Glomerular endothelial cell (primary cell): ENCODE measurements at places on chromosomes 3 and 15. TPM values are rescaled to one million over a fixed set of nuclear protein-coding genes. Genes with fewer than 3 reads are reported as not detected.

DNA sequence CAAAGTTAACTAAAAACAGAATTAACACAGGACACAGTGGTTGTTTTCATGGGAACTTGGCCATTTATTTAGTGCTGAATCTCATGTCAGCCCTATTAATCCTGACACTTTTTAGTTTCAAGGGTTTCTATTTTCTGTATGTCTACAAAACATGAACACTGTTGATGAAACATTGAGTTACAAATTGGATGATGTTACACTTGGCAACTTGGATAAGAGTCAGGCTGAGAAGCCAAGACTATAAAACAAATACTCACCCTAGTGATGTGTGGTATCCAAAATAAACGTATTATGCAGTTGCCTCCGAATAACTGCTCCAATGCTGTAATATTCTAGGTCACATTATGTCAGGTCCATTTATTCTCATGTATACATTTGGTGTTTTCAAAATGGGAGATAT, 349.6 kb downstream of the ZIC1 start:
- DNase-seq, result no peak

SLC35G2 gene
- 9.5 and 15.6 TPM in 2 replicates for total RNA-seq

SYNM gene
- total RNA-seq, result 8.3 and 8.7 TPM in 2 replicates

LRRC34 gene
- total RNA-seq, result 0.19 and 2.6 TPM in 2 replicates

DNA sequence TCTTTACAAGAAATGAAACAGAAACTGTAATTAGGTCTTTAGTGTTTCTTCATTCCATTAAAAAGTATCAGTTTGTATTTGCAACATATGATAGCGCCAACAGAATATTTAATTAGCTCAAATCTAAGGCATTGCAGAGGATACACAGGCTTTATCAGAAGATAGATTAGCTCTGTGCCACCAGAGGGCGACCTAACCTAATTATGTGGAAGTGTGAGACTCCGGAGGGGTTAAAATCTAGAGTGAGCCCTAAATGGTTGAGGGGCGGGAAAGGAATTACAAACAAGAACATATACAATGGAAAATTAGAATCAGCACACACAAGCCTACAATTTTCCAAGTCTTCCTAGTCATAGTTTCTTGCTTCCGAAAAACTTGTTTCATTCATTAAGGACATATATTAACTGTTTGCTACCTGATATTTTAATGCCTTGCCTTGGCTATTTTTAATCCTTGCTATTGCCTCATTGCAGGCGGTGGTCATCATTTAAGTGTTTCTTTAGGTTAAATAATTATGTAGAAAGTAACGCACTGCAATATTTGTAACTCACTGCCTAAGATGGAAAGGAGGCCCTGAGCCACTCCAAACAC, 18.0 kb upstream of the RYR3 start:
- no peak for DNase-seq

DNA sequence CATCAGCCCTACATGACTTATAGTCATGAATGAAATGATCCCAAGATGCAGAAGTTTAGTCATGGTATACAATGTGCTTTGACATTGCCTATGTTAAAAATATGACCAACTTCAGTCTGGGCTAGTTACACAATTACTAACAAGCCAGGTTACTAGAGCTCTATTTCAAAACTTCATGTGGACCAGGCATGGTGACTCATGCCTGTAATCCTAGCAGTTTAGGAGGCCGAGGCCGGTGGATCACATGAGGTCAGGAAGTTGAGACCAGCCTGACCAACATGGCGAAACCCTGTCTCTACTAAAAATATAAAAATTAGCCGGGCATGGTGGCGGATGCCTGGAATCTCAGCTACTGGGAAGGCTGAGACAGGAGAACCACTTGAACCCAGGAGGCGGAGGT, 613.0 kb downstream of the CADM2 start:
- DNase-seq, result no peak

- no peak for DNase-seq
These were observed 1.7 kb upstream of the PLCB2 start for GRCh38 chr15:40309344-40309862.

DNA sequence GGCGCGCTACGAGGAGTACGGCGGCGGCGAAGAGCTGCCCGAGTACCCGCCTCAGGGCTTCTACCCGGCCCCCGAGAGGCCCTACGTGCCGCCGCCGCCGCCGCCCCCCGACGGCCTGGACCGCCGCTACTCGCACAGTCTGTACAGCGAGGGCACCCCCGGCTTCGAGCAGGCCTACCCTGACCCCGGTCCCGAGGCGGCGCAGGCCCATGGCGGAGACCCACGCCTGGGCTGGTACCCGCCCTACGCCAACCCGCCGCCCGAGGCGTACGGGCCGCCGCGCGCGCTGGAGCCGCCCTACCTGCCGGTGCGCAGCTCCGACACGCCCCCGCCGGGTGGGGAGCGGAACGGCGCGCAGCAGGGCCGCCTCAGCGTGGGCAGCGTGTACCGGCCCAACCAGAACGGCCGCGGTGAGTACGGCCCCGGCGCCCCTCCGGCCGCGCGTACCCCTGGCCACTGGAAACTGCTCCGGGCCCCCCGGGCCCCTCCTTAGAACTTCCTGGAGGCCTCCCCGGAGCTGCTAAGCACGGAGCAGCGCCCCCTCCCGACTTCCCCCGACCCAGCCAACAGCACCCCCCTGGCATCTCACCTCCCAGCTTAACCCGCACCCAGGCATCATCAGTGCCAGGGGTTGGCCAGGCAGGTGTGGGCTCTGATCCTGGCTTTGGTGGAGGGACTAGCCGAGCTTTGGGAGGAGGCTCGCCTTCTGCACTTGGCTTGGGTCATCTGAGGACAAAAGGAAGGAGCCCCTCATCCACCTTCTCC, 1.4 kb downstream of the LOXL1 start:
- DNase-seq, result no peak
